ENCODE measurements at places on chromosomes 4 and X.

GRCh38 chr4:181608181-181608580 is 635.0 kb upstream of the TENM3 start:
- no peak for DNase-seq

DNA sequence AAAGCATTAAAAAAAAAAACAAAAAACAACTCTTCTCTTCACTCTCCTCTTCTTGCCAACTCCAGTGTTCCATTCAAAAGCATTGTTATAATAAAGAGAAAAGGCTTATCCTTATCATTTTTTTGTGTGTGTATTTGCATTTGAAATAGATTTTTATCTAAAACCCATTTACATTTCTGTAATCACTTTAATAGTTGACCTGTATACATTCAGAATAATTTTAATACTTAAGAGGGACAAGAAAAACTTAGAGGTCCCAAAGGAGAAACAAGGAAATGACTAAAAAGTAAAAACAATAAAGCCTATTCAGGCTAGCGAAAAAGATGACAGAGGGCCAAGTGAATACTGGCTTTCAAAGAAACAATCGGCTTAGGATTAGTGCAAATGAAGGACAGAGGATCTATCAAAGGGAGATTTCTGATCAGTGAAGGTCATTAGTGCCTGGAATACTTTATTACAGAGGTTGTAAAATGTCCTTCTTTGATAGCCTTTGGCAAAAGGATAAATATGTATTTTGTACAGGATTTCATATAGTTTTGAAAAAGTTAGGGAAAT is 808.3 kb downstream of the RPA4 start:
- DNase-seq = no peak

DNA sequence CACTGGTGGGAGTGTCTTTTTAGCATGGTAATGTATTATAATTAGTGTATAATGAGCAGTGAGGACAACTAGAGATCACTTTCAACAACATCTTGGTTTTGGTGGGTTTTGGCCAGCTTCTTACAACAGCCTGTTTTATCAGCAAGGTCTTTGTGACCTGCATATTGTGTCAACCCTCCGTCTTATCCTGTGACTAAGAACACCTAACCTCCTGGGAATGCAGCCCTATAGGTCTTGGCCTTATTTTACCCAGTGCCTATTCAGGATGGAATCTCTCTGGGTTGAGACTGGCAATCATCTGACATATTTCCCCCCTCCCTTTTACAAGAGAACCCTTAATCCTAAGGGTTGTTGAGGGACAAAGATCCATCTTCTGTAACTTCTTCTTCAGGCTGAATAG is 21.9 kb upstream of the ADH4 start:
- DNase-seq = no peak

GRCh38 chrX:30613721-30614120 is 36.2 kb upstream of the TASL start:
- no peak for DNase-seq

- no peak for DNase-seq
These were observed 868.3 kb downstream of the RAB28 start for GRCh38 chr4:12615822-12616221.

- DNase-seq = no peak
These were observed 87.9 kb downstream of the PDK3 start for GRCh38 chrX:24553011-24553410.

GRCh38 chr4:81213671-81214070 is 1.4 kb downstream of the PRKG2 start:
- no peak for DNase-seq

- DNase-seq = no peak
These were observed 13.9 kb downstream of the ZAR1 start for GRCh38 chr4:48504026-48504330.

GRCh38 chr4:137711502-137711901 is 179.2 kb upstream of the PCDH18 start:
- no peak for DNase-seq

DNA sequence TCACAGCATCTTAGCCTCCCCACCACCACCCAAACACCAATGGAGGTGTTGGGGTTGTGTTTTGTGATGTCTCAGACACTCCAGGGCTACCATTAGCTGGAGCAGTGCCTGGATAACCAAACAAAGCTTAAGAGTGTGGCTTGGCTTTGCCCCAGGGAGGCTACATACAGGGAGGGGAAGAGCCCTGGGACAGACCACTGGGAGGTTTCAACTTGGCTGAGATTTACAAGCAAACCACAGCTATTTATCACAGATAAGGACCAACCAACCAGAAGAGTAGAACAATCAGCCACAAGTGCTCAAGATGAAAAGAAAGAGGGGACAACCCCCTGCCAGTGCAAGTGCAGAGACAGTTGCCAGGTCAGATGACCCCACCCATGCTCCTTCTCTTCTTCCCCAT is 24.1 kb downstream of the SOX3 start:
- no peak for DNase-seq

DNA sequence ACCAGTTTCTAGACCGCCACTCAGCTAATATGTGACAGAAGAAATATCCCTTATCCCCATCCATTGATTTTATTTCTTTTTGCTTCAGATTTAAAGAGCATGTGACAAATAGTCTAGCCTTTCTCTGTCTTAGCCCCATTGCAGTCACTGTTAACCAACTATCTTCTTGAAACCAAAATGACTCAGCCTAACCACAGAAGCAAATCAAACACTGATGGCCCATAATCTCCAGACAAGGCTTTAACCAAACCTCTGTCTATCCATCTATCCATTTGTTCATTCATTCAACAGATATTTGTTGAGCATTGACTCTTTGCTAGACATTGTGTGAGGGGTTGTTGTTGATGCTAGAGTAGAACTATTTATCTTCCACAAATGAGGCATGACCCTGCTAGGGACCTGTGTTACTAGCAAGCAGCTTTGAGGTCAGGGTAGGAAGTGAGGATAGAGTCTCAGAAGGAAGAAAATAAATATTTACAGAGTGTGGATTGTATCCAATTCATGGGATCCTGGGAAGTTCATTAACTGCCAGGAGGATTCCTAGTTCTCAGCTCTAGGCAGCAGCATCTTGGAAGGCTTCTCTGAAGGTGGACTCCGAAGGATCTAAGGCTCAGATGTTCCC is 22.5 kb downstream of the HNRNPH2 start:
- DNase-seq = no peak

DNA sequence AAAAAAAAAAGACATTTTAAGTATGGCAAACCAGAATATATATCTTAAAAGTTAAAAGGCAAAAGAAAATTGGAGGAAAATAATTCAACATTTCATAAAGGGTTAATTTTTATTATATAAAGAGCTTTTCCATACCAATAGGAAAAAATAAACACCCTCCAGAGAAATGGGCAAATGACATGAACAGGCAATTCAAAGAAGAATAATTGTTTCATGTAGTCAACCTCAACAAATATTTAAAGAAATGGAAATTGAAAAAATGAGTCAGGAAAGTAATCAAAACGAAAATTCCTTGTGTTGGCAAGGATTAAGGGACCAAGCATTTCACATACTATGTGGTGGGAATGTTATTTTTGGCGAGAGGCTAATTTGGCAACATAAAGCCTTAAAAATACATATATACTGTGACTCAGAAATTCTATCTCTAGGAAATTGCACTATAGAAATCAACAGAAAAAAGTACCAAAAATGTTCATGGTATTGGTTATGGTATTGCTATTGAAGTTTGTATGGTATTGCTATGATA is 87.6 kb downstream of the HAUS3 start:
- DNase-seq = no peak

DNA sequence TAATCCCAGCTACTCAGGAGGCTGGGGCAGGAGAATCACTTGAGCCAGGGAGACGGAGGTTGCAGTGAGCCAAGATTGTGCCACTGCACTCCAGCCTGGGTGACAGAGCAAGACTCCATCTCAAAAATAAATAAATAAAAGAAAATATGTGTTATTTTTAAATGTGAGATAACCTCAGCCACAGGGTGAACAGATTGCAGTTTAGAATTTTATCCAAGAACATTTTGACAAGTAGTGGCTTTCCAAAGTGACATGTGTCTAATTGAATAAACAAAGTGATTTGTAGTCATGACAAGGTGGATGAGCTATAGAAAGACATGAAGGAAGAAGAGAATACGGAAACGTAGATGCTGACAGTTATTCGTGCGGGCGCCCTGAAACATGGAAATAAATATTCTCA is 176.1 kb downstream of the DCTD start:
- DNase-seq = no peak

GRCh38 chr4:152399246-152399645 is 136.6 kb downstream of the FBXW7 start:
- DNase-seq = no peak

DNA sequence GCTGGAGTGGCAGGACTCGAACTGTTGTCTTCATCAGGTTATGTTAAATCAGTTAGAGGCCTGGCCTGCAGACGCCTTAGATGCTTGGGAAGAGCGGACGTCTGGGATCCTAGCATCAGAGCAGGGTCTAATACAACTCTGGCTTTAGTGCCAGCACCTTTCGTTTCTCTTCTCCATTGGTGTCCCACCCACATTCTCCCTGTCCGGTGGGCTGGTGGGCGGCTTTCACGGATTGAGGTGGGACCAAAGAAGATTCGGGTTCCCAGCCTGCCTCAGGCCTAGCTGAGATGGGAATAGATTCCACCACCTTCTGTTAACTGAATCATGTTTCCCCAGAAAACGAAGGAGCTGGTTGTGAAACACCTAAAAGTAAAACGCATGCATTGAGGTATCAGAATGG is 939 bp downstream of the PDK3 start:
- no peak for DNase-seq

DNA sequence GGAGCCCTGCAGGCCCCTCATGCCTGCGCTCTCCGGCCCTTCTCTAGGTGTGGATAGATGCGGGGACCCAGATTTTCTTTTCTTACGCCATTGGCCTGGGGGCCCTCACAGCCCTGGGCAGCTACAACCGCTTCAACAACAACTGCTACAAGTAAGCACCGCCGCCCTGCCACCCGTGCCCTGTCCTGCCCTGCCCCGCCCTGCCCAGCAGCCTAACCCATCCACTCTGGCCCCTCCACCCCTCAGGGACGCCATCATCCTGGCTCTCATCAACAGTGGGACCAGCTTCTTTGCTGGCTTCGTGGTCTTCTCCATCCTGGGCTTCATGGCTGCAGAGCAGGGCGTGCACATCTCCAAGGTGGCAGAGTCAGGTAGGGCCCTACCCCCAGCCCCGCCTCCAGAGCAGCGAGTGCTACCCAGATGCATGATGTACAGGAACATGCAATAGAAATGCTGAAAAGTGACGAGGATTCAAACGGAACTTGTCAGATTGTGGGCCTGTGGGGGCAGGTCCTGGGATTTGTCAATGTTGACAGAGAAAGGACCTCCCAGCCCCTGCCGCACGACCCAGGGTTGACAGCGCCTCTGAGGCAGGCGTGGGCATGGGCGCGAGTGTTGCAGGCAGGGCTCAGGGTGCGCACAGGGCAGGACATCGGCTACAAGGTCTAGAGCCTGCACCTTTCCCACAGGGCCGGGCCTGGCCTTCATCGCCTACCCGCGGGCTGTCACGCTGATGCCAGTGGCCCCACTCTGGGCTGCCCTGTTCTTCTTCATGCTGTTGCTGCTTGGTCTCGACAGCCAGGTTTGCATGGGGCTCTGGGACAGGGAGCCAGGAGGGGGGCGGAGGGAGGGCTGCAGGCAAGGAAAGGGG is 5.7 kb downstream of the SLC6A8 start:
- no peak for DNase-seq

GRCh38 chr4:4868040-4868757 is 8.7 kb downstream of the MSX1 start:
- no peak for DNase-seq

- no peak for DNase-seq
These were observed 6.1 kb downstream of the XPNPEP2 start for GRCh38 chrX:129744861-129745321.

DNA sequence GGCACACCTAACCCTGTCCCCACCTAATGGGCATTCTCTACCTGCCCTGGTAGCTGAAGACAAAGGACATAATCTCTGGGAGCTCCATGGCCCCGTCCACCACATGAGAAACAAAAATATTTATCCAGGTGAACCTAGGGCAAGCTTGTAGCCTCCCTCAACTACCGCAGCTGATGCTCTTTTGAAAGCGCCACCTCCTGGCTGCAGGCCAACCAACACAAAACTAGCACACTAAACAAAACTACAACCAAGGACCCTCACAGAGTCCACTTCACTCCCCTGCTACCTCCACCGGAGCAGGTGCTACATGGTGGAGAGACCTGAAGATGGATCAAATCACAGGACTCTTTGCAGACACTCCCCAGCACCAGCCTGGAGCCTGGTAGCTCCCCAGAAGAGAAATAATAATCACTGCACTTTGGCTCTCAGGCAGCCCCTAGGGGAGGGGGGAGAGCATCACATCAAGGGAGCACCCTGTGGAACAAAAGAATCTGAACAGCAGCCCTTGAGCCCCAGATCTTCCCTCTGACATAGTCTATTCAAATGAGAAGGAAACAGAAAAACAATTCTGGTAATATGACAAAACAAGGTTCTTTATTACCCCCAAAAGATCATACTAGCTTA is 111.3 kb upstream of the ATP8A1 start:
- no peak for DNase-seq

GRCh38 chrX:101210630-101211029 is 9.0 kb upstream of the DRP2 start:
- DNase-seq = no peak

DNA sequence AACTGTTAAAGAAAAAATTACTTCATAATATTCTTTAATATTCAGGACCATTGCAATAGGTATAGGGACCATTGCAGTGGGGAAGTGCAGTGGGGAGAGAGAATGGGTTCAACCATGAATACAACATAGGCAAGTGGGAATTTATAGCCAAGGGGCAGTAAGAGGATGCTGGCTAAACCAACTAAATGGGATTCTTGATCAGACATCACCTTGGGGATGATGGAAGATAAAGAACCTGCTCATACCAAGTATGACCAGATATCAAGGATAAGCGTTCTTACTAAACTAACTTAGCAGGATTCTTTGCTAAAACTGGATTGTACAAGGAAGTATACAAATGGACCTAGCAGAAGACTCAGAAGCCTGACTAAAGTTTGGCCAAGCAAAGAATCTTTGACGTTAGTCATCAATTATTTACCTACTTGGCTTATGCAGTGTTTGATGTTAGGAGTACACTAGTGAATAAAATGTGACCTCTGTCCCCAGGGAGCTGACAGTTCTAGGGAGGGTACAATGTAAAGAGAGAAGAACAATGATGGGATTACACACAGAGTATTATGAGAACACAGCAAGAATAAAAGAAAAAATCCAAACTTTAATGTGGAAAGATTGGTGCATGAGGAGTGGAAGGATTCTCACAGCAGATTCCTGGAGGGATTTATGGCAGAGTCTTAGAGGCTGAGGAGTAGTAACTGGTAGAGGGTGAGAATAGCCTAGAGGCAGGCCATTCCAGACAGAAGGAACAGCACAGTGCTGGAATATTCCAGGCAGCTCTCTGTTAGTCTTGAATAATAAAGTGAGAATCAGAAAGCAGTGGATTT is 54.7 kb upstream of the MYOZ2 start:
- no peak for DNase-seq

GRCh38 chr4:14375816-14376215 is 626.5 kb upstream of the CPEB2 start:
- DNase-seq = no peak

DNA sequence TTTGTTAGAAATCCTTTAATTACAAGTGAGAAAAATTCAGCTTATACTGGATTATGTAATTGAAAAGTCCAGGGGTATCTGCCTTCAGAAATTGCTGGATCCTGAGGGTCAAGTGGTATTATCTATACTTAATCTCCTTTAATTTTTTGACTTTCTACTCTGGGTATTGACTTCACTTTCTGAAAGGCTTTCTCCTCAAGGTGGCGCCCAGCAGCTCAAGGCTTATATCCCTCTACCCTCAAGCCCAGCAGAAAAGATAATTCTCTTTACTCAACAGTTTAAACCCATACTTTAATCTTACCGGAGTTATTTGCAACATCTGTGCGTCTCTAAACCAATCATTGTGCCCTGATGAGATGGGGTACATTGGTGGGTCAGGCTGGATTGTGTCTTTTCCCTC is 129.5 kb downstream of the LARP7 start:
- DNase-seq = no peak
